Stimulated activated CD8-positive, alpha-beta memory T cell treated with anti-CD3 and anti-CD28 coated beads, Interleukin-4, amount 100 ng/mL, for 4 hours (primary cell): ENCODE measurements at places on chromosomes 3 and 15.

DNA sequence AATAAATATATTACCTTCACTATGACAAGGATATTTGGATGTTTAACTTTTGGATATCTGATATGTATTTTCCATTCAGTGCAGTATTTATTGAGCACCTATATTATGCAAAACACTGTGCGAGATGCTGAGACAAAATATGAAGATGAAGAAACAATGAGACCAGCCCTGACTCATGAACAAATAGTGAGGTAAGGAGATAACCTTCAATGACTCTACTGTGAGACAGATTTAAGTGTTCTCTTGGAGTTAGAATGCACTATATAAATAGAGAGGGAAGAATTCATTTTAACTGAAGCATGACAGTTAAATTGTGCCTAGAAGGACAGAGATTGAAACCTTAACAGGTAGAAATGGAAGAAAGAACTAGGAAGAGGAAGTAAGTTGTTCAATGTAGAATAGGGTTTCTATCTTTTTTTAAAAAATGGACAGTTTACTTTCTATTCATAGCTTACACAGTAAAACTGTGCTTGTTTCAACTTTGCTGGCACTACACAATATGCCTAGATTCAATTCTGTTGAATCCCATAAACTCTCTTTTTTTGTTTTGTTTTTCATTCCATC, 124.2 kb downstream of the ZBTB20 start:
- DNase-seq: no peak

- DNase-seq: no peak
Observed at GRCh38 chr3:179961071-179961702, 75.5 kb downstream of the PEX5L start.

- DNase-seq: no peak
Observed at GRCh38 chr3:31102196-31102879, 207.9 kb upstream of the GADL1 start.

GRCh38 chr3:112654492-112654891, 13.5 kb upstream of the CCDC80 start:
- DNase-seq: no peak
